NCI-H226 (cell line): ENCODE measurements at places on chromosomes 4 and X.

- DNase-seq, result peak; percentile 67
Measured at GRCh38 chr4:47468706-47469365, 5.3 kb upstream of the COMMD8 start.

GRCh38 chrX:42496239-42496638, 281.7 kb downstream of the PPP1R2C start:
- DNase-seq, result no peak

- DNase-seq, result peak; percentile 14
Measured at GRCh38 chr4:88054901-88055300, 47.5 kb downstream of the PKD2 start.

- no peak for DNase-seq
Measured at GRCh38 chrX:38061335-38061734, 55.0 kb downstream of the SYTL5 start.

GRCh38 chrX:129618997-129619396, 35.8 kb downstream of the APLN start:
- no peak for DNase-seq

DNA sequence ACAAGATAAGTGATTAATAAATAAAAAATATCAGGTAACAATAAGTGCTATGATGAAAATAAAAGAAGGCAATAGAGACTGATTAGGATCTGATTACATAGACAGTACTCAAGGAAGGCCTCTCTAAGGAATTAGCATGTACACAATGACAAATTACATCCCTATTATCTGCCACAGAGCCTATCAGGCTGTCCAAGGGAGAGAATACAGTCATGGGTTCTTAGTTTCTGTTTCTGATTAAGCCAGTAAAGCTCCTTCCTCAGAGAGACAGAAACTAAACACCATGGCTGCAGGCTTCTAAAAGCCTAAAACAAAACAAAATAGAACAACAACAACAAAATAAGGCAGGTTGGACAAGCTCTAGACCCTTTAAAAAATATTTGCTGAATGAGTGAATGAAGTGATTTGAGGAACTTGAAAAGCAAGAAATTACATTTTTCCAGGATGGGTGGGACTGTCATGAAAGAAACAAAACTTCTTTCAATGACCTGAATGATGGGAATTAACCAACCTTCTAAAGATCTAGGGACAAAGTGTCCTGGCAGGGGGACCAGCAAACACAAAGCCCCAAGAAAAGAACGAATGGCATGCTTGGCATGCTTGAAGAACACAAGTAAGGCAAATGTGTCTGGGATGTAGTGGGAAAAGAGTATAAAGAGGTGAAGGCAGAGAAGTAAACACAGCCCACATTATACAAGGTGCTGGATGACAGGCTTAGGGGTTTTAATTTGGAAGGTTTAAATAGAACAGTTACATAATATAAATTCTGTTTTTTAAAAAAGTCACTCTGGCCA, 44.1 kb downstream of the NAA11 start:
- DNase-seq, result no peak

- no peak for DNase-seq
Measured at GRCh38 chr4:168835880-168836454, 174.1 kb downstream of the CBR4 start.
